ENCODE measurements at places on chromosomes 1 and 21.

DNA sequence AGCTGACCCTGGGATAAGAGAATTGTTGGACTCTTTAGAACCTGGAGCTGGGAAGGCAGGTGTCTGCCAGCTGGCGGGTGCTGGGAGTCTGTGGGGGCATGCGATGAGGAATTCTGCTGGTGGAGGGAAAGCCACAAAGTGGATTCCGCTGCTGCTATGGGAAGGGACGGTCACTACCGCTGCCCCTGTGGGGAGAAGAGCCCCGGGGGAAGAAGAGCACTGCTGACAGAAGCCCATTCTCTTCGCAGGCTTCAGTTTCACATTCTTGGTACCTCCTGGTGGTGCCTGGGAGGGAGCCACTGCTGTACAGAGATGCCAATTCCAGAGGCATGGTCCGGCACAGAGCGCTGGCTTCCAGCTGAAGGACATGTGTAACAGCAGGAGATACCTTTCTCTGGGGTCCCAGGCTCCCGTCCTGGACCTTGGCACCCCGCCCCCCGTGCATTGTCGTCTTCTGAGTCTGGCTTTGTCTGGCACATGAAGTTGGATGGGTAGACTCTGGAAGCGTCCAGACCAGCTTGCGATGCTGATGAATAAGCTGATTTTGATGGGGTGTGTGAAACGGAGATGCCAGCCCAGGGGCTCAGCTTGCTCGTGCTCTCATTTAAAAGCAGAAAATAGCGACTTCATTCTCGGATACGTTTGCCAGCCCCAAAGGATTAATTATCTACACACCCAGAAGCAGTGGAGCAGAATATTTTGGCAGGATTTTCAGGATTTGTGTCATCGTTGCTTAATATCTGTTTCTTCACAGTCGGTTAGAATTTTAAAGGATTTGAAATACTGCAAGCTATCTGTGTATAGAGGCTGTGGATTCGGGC, 13.2 kb downstream of the PDXK start:
- no peak for DNase-seq

DNA sequence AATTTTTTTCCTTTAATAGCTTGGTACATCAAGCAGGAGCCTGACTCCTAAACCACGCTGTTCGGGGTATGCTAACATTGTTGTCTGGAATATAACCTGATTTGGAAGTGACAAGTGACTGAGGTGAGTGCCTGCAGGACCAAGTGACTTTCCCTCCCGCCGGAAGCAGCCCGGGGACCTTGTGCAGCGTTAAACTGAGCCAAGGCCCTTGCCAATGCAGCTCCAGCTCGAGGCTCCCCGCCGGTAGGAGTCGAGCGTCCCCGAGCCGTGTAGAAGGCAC, 716 bp upstream of the MTARC1 start:
- peak; percentile 37 for DNase-seq

DNA sequence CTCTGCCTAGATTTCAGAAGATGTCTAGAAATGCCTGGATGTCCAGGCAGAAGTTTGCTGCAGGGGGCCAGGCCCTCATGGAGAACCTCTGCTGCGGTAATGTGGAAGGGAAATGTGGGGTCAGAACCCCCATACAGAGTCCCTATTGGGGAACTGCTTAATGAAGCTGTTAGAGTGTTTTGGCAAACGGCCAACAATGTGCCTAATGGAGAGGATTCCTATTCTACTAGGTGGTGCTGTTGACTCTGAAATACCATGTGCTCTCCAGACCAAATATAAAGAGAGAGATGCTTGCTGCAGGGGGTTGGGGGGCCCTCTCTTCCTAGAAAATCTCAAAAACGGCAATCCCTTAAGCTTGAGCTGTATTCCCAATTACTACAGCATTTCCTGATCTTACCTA, 57.1 kb upstream of the DR1 start:
- DNase-seq, result peak; percentile 30

DNA sequence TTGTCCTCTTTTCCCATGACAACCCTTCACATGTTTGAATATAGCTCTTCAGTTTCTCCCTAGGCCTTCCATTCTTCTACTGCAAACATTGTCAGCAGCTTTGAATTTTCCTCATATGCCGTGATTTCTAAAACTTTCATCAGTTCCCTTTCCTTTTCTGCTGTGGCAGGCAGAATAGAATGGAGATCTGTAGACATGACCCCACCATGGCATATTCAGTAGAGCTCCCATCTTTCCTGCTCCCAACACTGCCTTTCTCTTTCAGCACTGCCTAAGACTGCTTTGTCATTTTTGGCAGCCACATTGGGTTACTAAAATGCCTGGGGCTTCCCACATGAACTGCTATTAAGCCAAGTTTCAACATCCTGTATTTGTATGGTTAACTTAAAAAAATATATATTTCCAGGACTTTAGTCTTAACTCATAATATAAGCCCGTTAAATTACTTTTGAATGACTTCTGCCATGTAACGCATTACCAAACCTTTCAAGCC, 60.9 kb downstream of the TBX19 start:
- DNase-seq, result no peak

DNA sequence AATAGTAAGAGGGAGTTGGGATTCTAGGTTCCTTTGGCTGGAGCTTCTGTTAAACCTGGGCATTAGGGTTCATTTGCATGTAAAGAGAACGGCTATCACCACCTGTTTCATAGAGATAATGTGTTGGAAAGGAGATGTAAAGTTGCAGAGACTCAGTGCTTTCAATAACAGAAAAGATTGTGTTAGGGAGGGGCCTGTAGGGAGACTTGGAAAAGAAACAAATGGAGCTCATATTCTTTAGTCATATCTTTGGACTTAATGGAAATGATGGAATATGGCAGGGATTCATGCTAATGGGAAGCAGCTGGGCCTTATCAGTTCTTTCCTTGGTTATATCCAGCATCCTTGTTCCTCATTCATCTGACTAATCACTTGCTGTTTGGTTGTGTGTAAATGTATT, 144.9 kb downstream of the CD247 start:
- no peak for DNase-seq

DNA sequence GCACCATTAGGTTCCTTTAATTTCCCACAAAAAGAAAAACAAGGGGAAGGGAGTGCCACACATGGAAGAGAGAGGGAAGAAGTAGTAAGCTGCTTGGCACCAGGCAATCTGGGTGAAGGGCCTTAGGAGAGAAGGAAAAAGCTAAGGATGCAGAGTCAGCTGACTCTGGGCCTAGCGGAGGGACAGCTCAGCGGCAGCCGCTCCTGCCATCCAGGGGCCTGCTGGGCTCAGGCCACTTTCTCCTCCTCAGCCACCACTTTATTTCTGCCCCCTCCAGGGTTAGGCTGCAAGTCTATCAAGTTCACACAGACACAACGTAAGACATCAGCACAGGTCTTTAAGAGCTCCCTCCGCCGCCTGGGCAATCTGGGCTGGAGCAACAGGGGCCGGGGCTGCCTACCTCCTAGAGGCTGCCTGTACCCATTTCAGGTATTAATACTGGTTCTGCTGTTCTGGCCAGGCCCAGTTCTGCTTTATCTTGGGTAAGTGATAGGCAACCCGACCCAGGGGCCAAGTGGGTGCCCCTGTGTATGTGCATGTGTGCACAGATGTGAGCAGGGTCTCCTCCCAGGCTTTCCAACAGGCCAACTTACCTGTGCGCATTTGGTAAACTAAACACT, 53.6 kb downstream of the SLC45A1 start:
- DNase-seq, result no peak

- no peak for DNase-seq
Measured at GRCh38 chr1:195898373-195898772, 709.9 kb downstream of the KCNT2 start.

DNA sequence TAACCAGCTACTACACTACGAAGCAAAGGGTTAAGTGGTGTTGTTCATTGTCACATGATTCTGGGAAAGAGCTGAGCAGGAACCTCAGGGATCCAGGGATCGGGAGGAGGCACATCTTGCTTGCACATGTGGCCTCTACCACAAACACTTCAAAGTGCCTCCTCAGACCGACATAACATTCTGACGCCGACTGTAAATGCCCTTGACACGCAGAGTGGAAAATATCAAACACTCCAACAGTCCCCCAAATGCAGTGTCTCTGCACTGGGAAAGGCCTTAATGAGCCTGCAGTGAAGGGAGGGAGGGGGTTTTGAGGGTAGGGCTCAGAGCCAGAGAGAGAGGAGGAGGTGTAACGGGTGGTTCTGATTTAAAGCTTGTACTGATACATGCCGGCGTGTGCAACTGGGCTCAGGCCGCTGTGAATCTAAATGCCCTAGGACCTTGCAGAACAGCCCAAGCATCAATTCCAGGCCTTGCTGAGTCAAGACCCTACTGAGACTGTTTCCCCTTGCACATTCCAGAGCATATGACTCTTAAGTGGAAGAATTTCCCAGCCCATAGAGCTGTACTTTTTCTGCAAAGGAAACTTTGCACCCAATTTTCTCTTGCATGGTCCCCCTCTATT, 163.7 kb downstream of the NTMT2 start:
- DNase-seq, result no peak

DNA sequence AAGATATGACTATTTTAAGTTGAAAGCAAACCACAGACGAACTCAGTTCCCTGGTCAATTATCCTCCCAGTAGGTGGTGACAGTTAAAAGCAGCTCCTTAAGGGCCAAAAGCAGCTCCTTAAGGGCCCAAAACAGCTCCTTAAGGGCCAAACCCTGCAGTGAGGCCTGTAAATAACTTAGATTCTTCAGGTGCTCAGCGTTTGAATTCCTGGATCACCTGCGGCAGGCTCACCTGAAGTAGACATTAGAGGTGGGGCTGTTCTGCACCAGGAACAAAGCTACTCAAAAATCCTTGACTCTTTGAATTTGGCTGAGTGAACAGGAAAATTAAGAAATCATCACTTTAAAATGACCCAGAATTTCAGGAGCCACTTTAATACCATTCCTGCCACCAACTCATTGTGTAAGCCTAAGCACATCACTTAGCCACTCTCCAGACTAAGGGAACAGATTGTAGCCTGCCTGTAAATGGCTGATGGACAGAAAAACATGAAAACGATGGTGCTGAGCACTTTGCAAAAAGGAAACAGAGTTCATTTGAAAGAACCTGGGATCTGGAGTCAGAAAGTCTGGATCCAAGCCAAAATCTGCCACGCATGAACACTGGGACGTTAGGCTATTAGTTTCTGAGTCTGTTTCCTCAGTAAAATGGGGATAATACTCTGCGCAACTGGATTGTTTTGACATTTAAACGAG, 126.9 kb downstream of the LRIG2 start:
- peak; percentile 31 for DNase-seq

GRCh38 chr1:27445177-27445936, 44.6 kb downstream of the WASF2 start:
- no peak for DNase-seq

GRCh38 chr1:215824245-215824644, 257.1 kb downstream of the KCTD3 start:
- no peak for DNase-seq

DNA sequence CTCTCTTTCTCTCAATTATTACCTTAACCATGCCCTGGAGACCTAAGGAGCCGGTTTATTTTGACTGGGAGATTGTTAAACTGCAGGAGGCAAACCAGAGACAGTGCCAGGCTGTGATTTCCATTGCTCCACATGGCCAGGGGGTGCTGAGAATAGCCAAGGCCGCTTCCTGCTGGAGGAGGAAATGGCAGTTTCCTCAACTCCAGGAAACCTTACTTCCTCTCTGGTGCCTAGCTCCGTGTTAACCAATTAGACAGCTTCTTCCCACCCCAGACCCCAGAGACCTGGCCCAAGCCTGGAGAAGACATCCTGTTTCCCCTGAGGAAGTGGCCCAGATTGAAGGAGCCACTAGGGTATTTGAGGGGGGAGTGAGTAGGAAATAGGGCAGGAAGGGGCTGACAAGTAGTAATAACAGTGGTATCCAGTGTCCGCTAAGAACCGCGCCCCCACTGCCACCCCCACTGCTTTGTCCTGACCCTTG, 161.2 kb downstream of the PLPP3 start:
- no peak for DNase-seq

GRCh38 chr1:210709701-210710100, 381.0 kb downstream of the HHAT start:
- DNase-seq, result no peak

Data from NCI-H1105 (cell line).